ENCODE measurements at places on chromosomes 12 and 14. TPM values are rescaled to one million over a fixed set of nuclear protein-coding genes. Genes with fewer than 3 reads are reported as not detected.

DNA sequence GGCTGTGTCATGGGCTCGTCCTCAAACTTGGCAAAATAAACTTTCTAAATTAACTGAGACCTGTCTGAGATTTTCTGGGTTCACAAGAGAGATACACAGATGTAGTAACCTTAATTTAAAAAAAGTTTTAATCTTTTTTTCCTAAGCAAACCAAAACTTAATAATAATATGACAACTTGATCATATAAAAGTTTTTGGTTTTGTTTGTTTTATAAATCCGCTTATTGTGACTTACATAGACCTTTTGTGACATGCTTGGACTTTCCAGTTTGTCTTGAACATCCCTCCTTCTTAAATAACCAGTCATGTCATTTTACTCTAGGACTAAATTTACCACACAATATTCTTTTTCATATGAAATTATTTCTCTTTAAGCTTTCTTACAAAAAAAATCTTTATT is 8.5 kb downstream of the RDH12 start:
- H3K27me3 ChIP-seq: no peaks in the 10 kb centered on the region
- no peaks in the 10 kb centered on the region for H3K36me3 ChIP-seq
- no peak overlapping the region for H3K27ac ChIP-seq
- no peak for DNase-seq
- H3K4me1 ChIP-seq: no peaks in the 10 kb centered on the region
- H3K4me3 ChIP-seq: no peak overlapping the region

- peak; percentile 41 for DNase-seq
- H3K27ac ChIP-seq: no peak overlapping the region
- no peak overlapping the region for H3K4me3 ChIP-seq
- H3K27me3 ChIP-seq: no peaks in the 10 kb centered on the region
- no peaks in the 10 kb centered on the region for H3K36me3 ChIP-seq
Observed at GRCh38 chr14:47044841-47045240, 393.3 kb upstream of the RPL10L start.

GRCh38 chr12:121423682-121424623 is 24.0 kb downstream of the RNF34 start:
- peaks cover 4% of the 10 kb centered on the region for H3K36me3 ChIP-seq
- no peak overlapping the region for H3K27ac ChIP-seq
- H3K27me3 ChIP-seq: no peaks in the 10 kb centered on the region

- H3K36me3 ChIP-seq: no peaks in the 10 kb centered on the region
- no peak overlapping the region for H3K4me3 ChIP-seq
- peak; percentile 35 for DNase-seq
- H3K27ac ChIP-seq: peak overlapping the region; percentile 56
- no peaks in the 10 kb centered on the region for H3K27me3 ChIP-seq
Observed at GRCh38 chr14:93035917-93036651, 79.6 kb downstream of the ITPK1 start.

GRCh38 chr12:5047094-5047493 is 3.4 kb downstream of the KCNA5 start:
- H3K4me1 ChIP-seq: no peaks in the 10 kb centered on the region
- no peaks in the 10 kb centered on the region for H3K36me3 ChIP-seq
- DNase-seq: no peak
- H3K27ac ChIP-seq: no peak overlapping the region
- H3K27me3 ChIP-seq: peaks cover 5% of the 10 kb centered on the region

DNA sequence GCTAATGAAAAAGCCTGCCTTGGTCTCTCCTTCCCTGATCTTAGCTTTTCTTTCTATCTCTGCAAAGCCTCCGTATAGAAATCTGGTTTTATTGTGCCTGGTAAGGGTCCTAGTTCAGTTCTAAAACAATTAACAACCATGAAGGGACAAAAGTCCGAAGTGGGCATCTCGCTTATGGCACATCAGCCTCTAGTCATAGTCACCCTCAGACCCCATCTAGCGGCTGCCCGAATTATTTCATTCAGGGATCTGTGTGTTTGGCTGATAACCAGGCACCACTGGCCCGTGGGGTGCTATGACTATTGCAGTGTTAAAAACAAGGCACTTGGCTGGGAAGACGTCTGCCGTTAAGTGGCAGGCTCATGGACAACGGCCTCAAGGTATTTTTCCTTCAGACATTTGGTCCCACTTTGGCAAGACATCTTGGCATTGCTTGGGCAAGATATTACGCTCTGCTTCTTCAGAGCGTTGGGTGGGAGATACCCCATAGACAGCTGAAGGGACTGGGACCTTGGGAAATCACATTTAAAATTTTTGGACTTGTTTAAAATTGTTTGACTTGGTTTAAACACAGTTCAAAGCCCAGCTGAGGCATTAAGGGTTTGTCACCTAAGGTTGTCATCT is 87.1 kb downstream of the SINHCAF start:
- no peak overlapping the region for H3K27ac ChIP-seq
- H3K4me3 ChIP-seq: no peak overlapping the region
- H3K4me1 ChIP-seq: no peaks in the 10 kb centered on the region
- no peaks in the 10 kb centered on the region for H3K36me3 ChIP-seq

GRCh38 chr12:114409852-114410600 is 4.1 kb upstream of the TBX5 start:
- no peaks in the 10 kb centered on the region for H3K4me1 ChIP-seq
- DNase-seq: no peak
- no peaks in the 10 kb centered on the region for H3K36me3 ChIP-seq
- no peaks in the 10 kb centered on the region for H3K27me3 ChIP-seq

DNA sequence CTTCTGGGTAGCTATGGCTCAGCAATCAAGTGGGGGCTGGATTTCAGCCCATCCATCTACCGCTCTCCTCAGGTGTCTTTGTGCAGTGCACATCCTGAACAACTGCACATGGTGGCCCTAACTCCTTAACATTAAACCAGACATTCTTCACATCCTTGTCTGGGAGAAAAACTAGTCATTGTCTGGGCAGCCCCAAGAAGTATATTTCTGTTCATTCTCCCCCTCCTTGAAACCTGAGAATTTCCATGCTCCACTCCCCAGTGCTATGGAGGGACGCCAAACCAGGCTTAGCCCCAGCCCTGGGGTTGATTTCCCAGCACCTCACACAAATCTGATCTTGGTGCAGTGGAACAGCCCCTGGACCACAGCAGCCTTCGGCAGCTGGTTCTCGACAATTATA is 13.4 kb downstream of the MYL2 start:
- H3K4me3 ChIP-seq: no peak overlapping the region
- DNase-seq: no peak
- H3K27me3 ChIP-seq: no peaks in the 10 kb centered on the region
- no peak overlapping the region for H3K27ac ChIP-seq
- H3K36me3 ChIP-seq: no peaks in the 10 kb centered on the region

DNA sequence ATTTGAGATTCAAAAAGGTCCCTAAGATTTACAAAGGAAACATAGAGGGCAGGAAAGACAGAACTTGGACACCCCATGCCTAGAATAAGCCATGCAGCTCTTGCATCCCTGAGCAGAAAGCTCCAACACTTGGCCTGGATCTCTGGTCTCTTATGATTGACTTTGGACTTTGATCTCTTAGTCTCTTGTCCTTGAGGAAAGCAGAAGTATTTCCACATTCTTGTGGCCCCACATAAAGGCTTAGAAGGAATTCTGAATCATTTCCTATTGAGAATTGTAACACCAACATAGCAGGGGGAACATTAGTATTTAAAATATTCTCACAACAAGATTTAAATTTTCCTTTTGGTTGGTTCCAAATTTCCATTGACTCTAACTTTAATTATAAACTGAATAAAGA is 283.7 kb upstream of the PRKD1 start:
- H3K27ac ChIP-seq: no peak overlapping the region
- no peak for DNase-seq
- H3K36me3 ChIP-seq: no peaks in the 10 kb centered on the region

GRCh38 chr14:32327255-32327961 is 1.7 kb upstream of the AKAP6 start:
- no peak overlapping the region for H3K4me3 ChIP-seq
- no peak for DNase-seq
- no peaks in the 10 kb centered on the region for H3K36me3 ChIP-seq
- H3K27me3 ChIP-seq: no peaks in the 10 kb centered on the region
- H3K4me1 ChIP-seq: peaks cover 6% of the 10 kb centered on the region
- no peak overlapping the region for H3K27ac ChIP-seq

DNA sequence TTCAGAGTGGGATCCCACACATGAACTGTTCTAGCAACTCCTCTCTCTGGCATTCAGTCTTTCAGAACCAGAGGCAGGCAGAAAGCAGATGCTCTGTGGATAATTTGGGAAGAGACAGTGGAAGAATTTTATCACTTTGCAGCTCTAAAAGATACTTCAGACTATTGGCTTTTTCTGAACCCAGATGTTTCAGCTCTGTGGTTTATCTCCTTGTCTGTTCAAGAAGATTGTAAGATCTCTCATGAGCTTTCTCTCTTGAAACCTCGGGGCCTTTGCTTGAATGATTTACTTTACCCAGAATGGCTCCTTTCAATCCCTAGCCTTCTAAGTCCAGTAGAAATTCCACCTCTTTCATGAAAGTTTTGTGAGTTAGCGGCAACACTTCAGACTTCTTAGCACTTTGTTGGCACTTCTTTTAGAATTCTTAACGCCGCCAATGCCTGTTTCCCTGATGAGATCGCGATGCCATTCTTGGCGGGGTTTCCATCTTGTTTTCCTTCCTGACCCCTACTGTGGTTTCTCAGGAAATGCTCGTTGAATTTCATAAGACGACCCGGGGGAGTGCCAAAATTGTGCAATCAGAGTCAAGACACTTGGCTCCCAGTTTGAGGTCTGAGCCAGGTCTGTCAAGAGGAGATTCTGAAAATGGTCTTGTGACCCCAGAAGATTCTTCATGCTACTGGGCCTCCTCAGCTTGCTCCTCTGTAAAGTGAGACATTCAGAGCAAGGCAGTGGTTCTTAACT is 107.0 kb upstream of the PRICKLE1 start:
- no peak overlapping the region for H3K4me3 ChIP-seq
- H3K4me1 ChIP-seq: 0 out of 2 replicates have a peak, but pooled peaks cover 5% of the 10 kb centered on the region
- H3K36me3 ChIP-seq: no peaks in the 10 kb centered on the region
- no peak for DNase-seq

DNA sequence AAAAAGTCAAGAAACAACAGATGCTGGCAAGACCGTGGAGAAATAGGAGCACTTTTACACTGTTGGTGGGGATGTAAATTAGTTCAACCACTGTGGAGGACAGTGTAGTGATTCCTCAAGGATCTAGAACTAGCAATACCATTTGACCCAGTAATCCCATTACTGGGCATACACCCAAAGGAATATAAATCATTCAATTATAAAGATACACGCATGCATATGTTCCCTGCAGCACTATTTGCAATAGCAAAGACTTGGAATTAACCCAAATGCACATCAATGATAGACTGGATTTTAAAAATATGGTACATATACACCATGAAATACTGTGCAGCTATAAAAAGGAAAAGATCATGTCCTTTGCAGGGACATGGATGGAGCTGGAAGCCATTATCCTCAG is 18.0 kb upstream of the CATSPERB start:
- H3K4me1 ChIP-seq: peaks cover 18% of the 10 kb centered on the region
- H3K36me3 ChIP-seq: no peaks in the 10 kb centered on the region
- no peak for DNase-seq
- H3K27ac ChIP-seq: no peak overlapping the region

DNA sequence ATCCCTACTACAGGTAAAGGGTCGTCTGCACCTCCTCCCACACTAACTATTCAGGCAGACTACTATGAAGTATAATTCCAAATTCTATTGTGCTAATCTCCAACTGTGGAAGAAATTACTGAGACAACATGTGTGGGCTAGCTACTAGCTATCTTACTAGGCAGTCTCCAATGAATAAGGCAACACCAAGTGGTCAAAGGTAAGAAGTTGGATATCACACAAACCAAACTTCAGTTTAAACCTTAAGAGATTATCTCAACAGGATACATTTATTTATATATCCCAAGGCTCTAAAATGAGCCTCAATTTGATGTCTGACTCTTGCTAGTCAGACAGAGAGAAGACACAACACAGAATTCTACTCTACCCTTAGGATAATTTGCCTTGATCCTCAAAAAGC is 14.1 kb downstream of the MED13L start:
- no peak overlapping the region for H3K27ac ChIP-seq
- no peak for DNase-seq
- no peaks in the 10 kb centered on the region for H3K36me3 ChIP-seq
- no peaks in the 10 kb centered on the region for H3K27me3 ChIP-seq

DNA sequence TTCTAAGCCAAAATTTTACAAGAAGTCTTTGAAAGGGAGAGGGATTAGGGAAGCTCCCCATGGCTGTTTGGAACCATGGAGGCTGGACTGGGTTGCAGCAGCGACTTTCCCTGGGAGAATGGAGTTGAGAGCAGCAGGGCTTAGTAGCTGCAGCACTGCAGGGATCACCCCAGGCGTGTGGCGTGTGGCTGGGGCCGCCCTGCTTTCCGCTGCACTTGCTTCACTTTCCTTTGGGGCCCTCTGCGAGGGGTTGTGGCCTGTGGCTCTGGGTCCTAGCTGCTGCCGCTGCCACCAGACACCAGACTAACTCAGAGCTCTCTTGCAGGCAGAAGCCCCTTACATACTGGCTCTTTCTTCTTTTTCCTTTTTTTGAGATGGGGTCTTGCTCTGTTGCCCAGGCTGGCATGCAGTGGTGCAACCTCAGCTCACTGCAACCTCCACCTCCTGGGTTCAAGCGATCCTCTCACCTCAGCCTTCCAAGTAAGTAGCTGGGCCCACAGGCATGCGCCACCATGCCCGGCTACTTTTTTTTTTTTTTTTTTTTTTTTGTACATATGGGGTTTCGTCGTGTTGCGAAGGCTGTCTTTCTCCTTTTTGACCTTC is 25.4 kb downstream of the CCDC62 start:
- no peak overlapping the region for H3K4me3 ChIP-seq
- H3K36me3 ChIP-seq: no peaks in the 10 kb centered on the region
- H3K27ac ChIP-seq: no peak overlapping the region
- no peak for DNase-seq

- no peak for DNase-seq
- no peaks in the 10 kb centered on the region for H3K27me3 ChIP-seq
- no peaks in the 10 kb centered on the region for H3K36me3 ChIP-seq
- H3K27ac ChIP-seq: no peak overlapping the region
Observed at GRCh38 chr14:89615421-89615820, 198.4 kb upstream of the FOXN3 start.

The TAS2R13 gene
- total RNA-seq: 2.0 TPM

The CPM gene
- total RNA-seq: 8.2 TPM

DNA sequence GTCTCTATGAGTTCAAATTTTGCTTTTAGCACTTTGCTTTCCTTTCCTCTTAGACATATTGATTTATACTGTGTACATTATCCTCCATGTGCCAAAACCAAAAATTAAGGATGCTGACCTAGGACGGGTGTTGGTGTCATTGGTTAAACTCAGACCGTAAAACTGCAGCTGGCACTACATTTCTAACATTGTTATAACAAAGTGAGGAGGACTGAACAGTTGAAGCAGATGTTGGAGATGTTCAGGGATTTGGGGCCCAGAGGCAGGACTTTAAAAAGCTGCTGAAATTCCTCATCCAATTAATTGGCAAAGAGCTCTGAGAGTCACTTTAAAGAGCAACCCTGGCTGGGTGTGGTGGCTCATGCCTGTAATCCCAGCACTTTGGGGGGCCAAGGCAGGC is 72.4 kb downstream of the TMTC1 start:
- H3K27ac ChIP-seq: no peak overlapping the region
- no peak overlapping the region for H3K4me3 ChIP-seq
- H3K27me3 ChIP-seq: no peaks in the 10 kb centered on the region
- H3K4me1 ChIP-seq: no peaks in the 10 kb centered on the region
- H3K36me3 ChIP-seq: no peaks in the 10 kb centered on the region
- DNase-seq: no peak

All from Caco-2 (cell line).